Astrocyte of the hippocampus (primary cell): ENCODE measurements at places on chromosomes 6 and 20.
A peak's percentile ranks its signal among the peaks of the same experiment; 100 is the strongest.

DNA sequence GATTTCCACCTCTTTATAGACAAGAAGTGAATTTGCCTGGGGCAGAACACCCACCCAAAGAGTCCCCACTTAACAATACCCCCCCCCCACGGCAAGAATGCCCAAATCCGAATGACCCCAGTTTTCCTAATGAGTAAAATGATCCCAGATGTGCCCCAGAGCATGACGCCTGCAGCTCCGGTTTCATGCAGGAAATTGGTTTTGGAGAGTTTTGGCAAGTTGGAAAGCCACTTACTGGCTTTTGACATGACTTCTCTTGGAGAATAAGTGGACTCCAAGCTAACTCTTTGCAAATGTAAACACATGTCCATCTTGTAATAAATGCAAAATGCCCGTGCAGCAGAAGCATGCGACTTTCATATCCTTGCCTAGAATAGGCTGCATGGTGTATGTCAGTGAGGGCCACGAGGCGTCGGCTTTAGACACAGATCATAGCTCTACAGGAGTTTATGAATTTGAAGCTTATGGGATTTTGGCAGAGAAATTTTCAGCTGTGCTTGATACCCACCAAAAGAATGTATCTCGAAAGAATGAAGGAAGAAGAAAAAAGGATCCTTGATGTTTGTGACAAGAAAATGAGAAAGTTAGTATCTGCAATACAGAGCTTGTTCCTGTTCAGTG lies 24.2 kb downstream of the EDN3 start:
- DNase-seq = no peak

- DNase-seq = no peak
Measured at GRCh38 chr6:109491207-109491938, 8.4 kb upstream of the ZBTB24 start.

- DNase-seq = no peak
Measured at GRCh38 chr20:60904730-60905129, 347.3 kb upstream of the CDH4 start.

- DNase-seq = no peak
Measured at GRCh38 chr6:40393641-40394040, 193.5 kb downstream of the LRFN2 start.

GRCh38 chr6:127457456-127458064 lies 1.6 kb downstream of the KIAA0408 start:
- DNase-seq = peak; percentile 50

GRCh38 chr6:163199371-163199770 lies 215.1 kb upstream of the QKI start:
- DNase-seq = no peak

- DNase-seq = no peak
Measured at GRCh38 chr6:87184762-87185250, 29.4 kb downstream of the ZNF292 start.
